ENCODE measurements at places on chromosomes 2 and 18. TPM values are rescaled to one million over a fixed set of nuclear protein-coding genes. Genes with fewer than 3 reads are reported as not detected.
A peak's percentile ranks its signal among the peaks of the same experiment; 100 is the strongest.

The SLC9A4 gene
- not detected for total RNA-seq

The CSRNP3 gene
- total RNA-seq, result 12.0 TPM

DNA sequence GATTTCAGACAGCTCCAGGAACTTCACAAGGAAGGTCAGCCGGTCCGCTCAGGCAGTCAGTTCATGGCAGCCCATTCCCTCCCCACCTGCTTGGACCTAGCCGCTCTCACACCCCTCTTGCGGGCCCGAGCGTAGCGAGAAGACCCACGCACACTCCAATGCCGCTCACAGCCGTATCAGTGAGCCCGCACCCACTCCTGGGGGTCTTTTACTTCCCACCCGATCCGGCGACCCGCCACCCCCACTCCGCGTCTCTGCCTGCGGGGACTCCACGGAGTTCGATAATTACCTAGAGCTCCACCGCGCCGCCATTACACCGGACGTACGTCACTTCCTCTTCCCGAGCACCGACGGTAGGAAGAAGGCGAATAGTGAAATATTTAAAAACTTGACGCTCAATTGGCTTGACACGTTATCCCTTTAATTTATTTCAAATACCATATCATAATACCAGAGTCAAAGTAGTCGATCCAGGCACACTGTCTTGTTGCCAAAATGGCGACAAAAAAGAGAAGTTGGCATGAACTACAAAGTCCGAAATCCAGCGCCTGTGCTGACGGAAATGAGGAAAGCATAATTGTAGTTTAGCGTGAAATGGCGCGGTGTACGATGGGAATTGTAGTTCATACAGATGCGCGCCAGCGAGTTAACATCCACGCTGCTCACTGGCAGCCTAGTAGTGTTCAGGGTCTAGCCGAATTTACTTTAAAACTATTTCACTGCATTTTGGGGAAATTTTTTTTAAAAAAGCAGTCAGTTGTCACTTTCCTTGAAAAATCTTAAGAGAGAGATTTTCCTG, at the start of gene CWC22:
Gene CWC22 (minus strand): TSS at position 517 of the 799 bp plus-strand sequence. CDS start 13,956 bp downstream, outside the sequence.
- peak within 1 kb of the TSS; percentile 71 for H3K4me3 ChIP-seq
- H3K4me1 ChIP-seq, result peaks cover 4% of the 10 kb centered on the region
- peak within 1 kb of the TSS; percentile 64 for H3K27ac ChIP-seq
- peak; percentile 81 for DNase-seq
- H3K36me3 ChIP-seq, result no peaks in the 10 kb centered on the region

The THSD7B gene
- total RNA-seq, result 0.10 TPM

GRCh38 chr2:140597836-140598235, 1533.0 kb downstream of the LRP1B start:
- H3K4me1 ChIP-seq, result no peaks in the 10 kb centered on the region
- DNase-seq, result no peak
- H3K27ac ChIP-seq, result no peak overlapping the region
- no peaks in the 10 kb centered on the region for H3K27me3 ChIP-seq
- no peaks in the 10 kb centered on the region for H3K36me3 ChIP-seq
- H3K4me3 ChIP-seq, result no peak overlapping the region

The CFAP65 gene
- 2.0 TPM for total RNA-seq

GRCh38 chr2:21650569-21650968, 526.8 kb downstream of the TDRD15 start:
- no peaks in the 10 kb centered on the region for H3K36me3 ChIP-seq
- no peaks in the 10 kb centered on the region for H3K27me3 ChIP-seq
- H3K4me1 ChIP-seq, result peaks cover 16% of the 10 kb centered on the region
- no peak overlapping the region for H3K4me3 ChIP-seq

DNA sequence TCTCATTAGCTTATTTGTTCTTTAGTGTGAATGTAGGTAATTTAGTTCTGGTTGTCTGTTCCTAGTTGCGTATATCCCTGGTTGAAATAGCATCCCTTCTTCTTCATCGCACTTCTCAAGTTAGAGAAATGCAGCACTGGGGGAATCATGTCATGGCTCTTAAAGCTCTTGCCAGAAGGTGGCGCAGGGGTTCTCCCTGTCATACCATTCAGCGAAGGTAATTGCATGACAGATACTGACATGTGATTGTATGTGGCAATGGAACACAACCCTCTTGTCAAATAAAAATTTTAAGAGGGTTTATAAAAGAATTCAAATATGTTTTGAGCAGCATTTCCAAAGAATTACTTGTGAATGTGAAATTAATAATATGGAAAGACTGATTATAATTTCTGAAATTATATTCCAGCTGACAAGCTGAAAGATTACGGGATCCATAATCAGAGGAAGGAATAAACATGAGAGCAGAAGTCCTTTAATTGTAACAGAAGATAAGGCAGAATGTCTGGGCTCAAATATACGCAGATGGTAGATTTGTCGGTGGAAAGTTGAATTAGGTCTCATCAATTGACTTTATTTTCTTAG, 411.7 kb downstream of the DSEL start:
- H3K27ac ChIP-seq, result no peak overlapping the region
- H3K27me3 ChIP-seq, result no peaks in the 10 kb centered on the region
- no peaks in the 10 kb centered on the region for H3K36me3 ChIP-seq
- DNase-seq, result peak; percentile 16

GRCh38 chr2:118403658-118404451, 315.6 kb downstream of the INSIG2 start:
- H3K27me3 ChIP-seq, result no peaks in the 10 kb centered on the region
- H3K27ac ChIP-seq, result no peak overlapping the region
- H3K36me3 ChIP-seq, result no peaks in the 10 kb centered on the region
- DNase-seq, result no peak

DNA sequence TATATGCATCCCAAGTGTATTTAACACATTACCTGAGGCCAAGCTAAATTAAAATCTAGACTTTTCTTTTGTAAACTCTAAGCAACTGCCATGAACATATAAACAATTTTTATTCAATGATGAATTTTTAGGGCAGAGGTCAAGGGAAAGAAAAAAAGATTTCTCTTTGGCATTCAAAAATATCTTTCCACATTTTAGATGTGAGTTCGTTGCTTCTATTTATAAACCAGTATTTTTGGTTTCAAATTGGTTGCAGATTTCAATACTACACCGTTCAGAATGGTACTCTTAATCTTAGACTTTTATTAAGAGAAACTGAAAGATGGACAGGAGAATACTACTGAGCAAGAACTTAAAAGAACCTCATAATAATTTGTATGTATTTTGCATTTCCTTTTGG, 293.6 kb upstream of the CCDC68 start:
- no peak overlapping the region for H3K27ac ChIP-seq
- H3K4me3 ChIP-seq, result no peak overlapping the region
- DNase-seq, result no peak

DNA sequence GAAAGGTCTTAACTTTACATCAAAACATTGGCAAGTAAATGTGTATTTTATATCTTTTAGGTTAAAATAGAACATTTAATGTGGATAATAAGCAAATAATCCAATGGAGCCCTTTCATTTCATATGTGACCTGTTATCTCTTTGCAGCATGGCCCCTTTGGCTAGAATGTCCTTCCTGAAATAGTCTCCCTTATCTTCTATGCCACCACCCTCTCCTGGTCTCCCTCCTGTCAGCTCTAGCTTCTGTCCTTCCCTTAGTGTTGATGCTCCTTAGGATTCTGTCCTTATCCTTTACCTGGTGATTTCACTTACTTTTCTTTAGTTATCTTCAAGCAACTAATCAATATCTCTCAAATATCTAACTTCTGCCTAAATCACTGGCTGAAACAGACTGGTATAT, 87.1 kb upstream of the TFCP2L1 start:
- DNase-seq, result no peak
- no peak overlapping the region for H3K4me3 ChIP-seq
- no peaks in the 10 kb centered on the region for H3K27me3 ChIP-seq
- no peak overlapping the region for H3K27ac ChIP-seq
- H3K36me3 ChIP-seq, result no peaks in the 10 kb centered on the region
- no peaks in the 10 kb centered on the region for H3K4me1 ChIP-seq

DNA sequence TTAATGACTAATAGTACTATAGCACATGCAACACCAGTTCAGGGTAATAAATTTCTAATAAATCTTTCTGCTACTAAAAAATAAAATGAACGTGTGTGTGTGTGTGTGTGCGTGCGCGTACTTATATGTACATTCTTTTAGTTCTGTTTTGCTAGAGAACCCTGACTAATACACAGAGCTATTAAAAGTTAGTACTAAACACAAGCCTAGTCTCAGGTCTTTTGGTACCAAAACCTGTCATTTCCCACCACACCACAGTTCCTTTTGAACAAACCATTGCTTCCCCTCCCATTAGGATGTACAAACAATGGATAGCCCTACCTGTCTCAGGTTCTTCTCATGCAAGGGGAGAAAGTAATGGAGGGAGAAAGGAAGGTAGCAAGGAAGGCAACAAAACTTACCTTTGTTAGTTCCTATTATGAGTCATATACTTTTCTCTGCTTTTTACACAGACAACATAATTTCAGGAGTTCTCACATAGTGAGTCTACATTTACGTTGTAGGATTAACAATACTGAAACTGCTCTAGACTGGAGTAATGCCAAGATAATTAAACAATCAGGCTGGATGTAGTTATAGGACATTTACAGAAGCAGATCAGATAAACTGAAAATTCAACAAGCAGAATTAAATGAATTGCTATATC, 427.2 kb downstream of the KCNJ3 start:
- H3K4me1 ChIP-seq, result no peaks in the 10 kb centered on the region
- H3K27ac ChIP-seq, result no peak overlapping the region
- H3K36me3 ChIP-seq, result no peaks in the 10 kb centered on the region
- H3K27me3 ChIP-seq, result no peaks in the 10 kb centered on the region

GRCh38 chr2:240359695-240360094, 75.8 kb upstream of the GPC1 start:
- no peaks in the 10 kb centered on the region for H3K36me3 ChIP-seq
- no peak for DNase-seq
- no peaks in the 10 kb centered on the region for H3K4me1 ChIP-seq
- no peak overlapping the region for H3K4me3 ChIP-seq
- no peaks in the 10 kb centered on the region for H3K27me3 ChIP-seq

The EPHA4 gene
- 27.7 TPM for total RNA-seq

GRCh38 chr18:58048081-58048642, 4.1 kb downstream of the NEDD4L start:
- H3K27me3 ChIP-seq, result no peaks in the 10 kb centered on the region
- no peak overlapping the region for H3K27ac ChIP-seq
- peaks cover 7% of the 10 kb centered on the region for H3K4me1 ChIP-seq
- H3K4me3 ChIP-seq, result no peak overlapping the region

GRCh38 chr2:27583390-27583915, 611 bp downstream of the ZNF512 start:
- H3K4me1 ChIP-seq, result peaks cover 8% of the 10 kb centered on the region
- H3K27me3 ChIP-seq, result no peaks in the 10 kb centered on the region
- H3K36me3 ChIP-seq, result no peaks in the 10 kb centered on the region
- DNase-seq, result no peak
- peak overlapping the region; percentile 67 for H3K4me3 ChIP-seq

GRCh38 chr18:54151376-54151775, 73.1 kb downstream of the MBD2 start:
- H3K4me3 ChIP-seq, result no peak overlapping the region
- no peaks in the 10 kb centered on the region for H3K4me1 ChIP-seq
- H3K36me3 ChIP-seq, result no peaks in the 10 kb centered on the region
- DNase-seq, result no peak
- H3K27ac ChIP-seq, result no peak overlapping the region
- H3K27me3 ChIP-seq, result no peaks in the 10 kb centered on the region

GRCh38 chr2:121722479-121722878, 14.2 kb downstream of the NIFK start:
- H3K4me1 ChIP-seq, result no peaks in the 10 kb centered on the region
- H3K27ac ChIP-seq, result no peak overlapping the region
- no peak overlapping the region for H3K4me3 ChIP-seq
- no peaks in the 10 kb centered on the region for H3K27me3 ChIP-seq
- DNase-seq, result no peak
